Natural killer cell treated with Interleukin-12 subunit alpha and Interleukin-12 subunit beta and Interleukin-15 and Interleukin-18, amount 100 ng/mL, for 72 hours (primary cell): ENCODE measurements at places on chromosomes 11 and 22.

- no peak for DNase-seq
Observed at GRCh38 chr11:129853518-129854231, 38.0 kb downstream of the TMEM45B start.

DNA sequence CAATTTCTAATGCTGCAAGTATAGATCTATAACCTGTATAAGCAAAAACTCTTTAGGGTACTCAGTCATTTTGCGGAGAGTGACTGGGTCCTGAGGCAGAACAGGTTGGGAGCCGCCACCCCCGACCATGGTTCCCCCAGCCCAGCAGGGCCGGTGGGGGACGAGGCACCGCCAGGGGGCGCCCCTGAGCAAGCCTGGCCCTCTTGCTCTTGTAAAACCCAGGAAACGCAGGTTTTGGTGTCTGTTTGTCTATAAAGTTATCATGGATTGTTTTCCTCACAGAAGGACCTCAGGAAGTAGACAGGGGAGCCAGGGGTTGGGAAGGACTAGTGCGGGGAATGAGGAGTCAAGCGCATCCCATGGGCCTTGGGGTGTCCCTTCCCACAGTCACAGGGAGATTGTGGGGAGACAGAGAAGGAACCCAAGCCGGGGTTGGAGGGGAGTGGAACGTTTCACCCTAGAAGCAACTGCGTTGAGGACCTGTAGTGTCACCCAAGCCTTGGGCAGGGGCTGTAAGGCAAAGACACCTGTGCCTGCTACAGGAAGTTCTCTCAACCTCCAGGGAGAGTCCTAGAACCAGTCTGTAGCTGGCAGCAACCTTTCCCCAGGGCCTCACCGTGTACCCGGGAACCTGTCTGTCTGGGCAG is 26.4 kb downstream of the KCTD17 start:
- peak; percentile 83 for DNase-seq

DNA sequence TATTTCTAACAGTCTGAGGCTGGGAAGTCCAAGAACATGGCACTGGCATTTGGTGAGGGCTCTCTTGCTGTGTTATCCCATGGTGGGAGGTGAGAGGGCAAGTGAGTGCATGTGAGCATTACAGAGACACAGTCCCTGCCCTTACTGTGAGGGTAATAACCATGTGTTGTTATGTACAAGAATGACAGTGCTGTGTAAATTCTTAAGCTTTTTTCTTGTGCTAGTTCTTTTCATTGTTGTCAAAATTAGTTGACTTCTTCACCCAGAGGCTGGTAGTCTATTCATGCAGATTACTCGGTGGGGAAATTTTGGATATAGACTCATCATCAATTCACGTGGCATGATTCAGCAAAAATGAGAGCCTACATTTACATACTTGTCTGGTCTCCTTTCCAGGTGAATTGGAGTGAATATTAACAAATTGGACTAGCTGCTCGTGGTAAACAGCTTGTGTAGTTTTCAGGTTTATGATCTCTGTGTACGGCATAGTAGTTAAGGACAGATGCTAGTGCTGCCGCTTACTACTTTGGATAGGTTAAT is 49.3 kb downstream of the ATXN10 start:
- DNase-seq: no peak

- DNase-seq: no peak
Observed at GRCh38 chr11:83661491-83662350, 375.6 kb upstream of the CCDC90B start.

DNA sequence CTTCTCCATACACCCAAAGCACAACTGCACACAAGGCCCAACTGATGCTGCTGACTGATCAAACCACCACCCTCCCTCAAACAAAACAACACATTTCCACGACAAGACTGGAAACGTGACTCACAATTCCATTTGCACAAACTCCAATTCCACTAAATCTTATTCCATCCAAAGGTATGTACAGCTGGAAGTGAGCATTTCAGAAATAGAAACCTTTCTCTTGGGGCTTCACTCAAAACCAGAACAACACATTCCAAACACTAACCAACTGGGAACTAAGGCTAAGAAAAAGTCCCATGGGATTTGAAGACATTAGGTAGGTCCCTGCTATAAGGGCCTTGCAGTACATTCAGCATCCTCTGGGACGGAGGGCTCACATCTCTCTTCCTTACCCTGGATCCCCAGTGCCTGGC is 19.6 kb downstream of the MORC2 start:
- no peak for DNase-seq

DNA sequence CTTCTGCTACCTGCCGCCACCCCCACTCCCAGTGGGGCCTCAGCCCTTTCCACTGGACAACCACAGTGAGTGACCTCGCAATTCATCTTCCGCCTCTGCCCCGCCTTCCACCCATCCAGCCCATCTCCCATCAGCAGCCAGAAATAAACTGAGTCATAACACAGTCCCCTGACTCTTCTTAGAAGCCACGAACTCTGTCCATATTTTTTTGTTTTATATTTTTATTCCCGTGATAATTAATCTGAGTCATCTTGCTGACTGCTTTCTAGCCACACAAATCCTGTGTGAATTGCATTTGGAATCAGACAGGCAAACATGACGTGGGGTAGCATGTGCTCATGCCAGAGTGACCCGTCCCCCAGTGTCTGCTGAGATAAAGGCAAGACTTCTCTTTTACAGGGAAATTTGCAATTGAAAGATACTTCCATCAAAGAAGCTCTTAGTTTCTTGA is 7.0 kb downstream of the FADD start:
- DNase-seq: no peak

- no peak for DNase-seq
Observed at GRCh38 chr11:67372993-67373647, at the start of gene CLCF1. Gene CLCF1, minus strand, starts transcription at chr11:67373598. Its CDS starts 59 bp downstream, at chr11:67373539.

DNA sequence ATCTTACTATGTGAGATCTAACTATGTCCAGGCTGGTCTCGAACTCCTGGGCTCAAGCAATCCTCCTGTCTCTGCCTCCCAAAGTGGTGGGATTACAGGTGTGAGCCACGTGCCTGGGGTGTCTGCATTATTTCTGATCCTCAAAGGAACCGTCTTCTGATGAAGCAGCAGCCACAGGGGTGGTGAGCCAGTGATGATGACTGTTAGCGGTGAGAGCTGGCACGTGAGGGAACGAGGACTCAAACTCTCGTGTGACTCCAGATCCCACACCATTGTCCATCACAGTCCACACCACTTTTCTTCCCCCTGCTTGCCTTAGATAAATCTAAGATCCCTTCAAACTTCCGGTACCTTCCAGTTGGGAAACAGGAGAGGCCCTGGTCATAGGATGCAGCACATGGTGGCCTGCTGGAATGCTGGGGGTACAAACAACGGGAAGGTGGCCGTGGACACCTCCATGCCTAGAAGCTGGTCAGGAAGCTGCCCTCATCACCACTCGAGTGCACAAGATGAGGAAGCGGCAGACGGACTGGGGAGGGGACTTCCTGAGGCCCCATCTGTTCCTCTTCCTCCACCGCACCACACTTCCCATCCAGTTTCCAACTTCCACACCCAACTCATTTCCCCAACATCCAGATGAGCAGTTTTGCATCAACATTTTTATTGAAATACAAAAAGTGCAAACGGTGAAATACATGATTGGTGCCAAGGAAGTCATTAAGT is 23.8 kb downstream of the ARHGAP1 start:
- no peak for DNase-seq

DNA sequence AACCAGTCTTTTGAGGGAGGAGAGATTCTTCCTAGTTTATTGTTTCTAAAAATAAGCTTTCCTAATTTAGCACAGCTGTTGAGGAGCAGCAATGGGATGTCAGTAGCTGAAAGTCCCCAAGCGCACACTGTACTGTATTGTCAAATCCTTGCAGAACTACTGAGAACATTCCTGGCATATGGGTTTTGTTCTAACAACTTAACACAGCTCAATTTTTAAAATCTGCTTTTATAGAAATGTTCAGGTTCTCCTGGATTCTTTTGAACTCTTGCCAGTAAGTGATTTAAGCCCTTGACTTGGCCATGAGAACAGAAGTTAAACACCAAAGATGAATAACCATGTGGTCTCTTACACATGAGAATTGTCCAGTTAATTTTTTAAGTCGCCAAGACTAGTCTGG is 218.6 kb downstream of the FAT3 start:
- no peak for DNase-seq

DNA sequence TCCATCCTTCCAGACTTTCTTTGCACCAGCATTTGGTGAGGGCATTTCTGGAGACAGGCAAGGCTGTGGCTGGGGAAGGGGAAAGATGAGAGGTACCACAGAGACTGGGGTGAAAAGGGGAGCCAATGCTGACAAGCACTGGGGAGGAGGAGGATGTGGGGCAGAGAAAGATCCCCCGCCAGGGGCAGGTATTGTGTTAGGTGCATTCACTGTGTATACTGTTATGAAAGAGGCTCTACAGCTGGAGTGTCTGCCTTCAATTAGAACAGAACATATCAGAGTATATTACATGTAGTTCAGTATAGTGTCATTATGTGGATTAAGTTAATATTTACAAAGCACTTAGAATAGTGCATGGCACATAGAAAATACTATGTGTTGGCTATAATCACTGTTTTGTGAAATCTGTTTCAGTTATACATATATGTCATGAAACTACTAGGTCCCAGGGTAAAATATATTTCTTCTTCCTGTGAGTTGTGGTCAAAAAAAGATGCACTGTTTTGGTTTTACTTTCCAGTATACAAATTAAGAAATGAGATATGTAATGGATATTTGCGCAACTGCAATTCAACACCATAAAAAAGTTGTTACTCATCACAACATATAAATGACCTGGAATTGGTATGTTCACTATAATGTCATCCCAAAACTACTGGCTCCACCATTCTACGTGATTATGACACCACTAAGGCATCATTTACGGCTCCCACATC is 8.4 kb downstream of the MSANTD2 start:
- no peak for DNase-seq

DNA sequence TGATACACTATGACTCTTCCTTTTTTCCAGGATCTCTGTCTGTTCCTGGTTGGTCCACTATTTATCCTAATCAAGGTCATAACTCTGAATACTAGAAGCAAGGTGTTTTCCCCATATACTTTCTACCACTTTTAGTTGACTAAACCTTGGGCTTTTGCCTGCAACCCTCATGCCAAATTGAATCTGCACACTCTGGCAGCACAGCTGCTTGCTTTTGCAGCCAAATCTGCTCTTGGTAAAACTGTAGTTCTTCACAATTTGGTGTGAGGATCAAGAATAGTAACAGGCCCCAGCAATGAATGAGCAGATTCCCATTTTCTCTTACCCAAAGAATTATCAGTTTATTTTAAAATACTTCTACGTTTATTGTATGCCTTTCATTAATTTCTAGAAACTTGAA is 586.5 kb upstream of the CNTN5 start:
- no peak for DNase-seq

GRCh38 chr11:74522776-74523175 is 29.3 kb upstream of the LIPT2 start:
- no peak for DNase-seq

DNA sequence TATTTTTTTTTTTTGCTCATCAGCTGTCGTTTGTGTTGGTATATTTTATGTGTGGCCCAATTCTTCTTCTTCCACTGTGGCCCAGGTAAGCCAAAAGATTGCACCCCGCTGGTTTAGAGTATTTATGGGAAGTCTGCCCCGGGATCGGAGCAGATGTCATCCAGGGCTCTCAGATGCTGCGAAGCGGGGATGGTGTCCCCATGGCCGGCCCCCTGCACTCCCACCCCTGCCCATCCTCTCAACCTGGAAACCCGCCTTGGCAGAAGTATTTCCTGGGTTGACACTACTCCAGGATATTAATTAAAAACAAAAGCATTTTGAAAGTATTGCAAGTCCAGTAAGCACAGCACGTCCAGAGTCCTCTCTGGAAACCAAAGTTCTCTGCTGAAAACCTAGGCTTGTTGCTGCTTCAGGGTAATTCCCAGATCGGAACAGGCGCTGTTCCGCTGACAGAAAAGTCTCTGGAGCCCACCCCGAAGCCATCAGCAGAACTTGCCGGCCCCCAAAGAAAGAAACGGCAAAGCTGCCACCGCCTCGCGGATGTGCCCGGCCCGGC is 833 bp downstream of the SCUBE2 start:
- DNase-seq: no peak

DNA sequence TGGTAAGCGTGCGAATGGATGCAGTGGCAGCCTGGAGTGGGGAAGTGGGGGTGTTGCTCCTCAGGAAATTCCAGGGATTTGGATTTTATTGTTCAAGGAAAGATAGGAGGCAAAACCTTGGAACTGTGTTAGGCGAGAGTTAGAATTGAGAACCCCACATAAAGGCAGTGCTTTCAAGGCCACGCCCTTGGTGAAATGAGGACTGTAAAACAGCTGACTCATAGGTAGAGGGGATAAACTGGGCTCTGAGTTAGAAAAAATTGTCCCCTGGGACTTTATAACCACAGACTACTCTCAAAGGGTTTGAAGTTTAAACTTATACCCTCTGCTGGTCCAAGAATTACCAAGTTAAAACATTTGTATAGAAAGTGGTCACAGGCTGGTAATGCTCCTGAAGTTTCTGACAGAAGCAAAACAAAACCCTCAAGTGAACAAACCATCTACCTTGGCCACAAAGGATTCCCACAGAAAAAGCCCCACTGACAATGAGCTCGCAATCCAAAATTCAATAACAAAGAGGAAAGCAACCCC is 250.3 kb upstream of the TBCEL start:
- DNase-seq: no peak

- DNase-seq: no peak
Observed at GRCh38 chr11:60764879-60765278, 8.2 kb downstream of the MS4A15 start.

GRCh38 chr11:28964811-28965210 is 856.6 kb downstream of the METTL15 start:
- no peak for DNase-seq

GRCh38 chr11:88315981-88316441 is 21.5 kb downstream of the CTSC start:
- DNase-seq: no peak

GRCh38 chr11:114200351-114201133 is 95.7 kb upstream of the NNMT start:
- no peak for DNase-seq

- DNase-seq: peak; percentile 83
Observed at GRCh38 chr11:43920598-43921419, 21.6 kb upstream of the C11orf96 start.

GRCh38 chr22:46397514-46397913 is 62.0 kb downstream of the TRMU start:
- no peak for DNase-seq

DNA sequence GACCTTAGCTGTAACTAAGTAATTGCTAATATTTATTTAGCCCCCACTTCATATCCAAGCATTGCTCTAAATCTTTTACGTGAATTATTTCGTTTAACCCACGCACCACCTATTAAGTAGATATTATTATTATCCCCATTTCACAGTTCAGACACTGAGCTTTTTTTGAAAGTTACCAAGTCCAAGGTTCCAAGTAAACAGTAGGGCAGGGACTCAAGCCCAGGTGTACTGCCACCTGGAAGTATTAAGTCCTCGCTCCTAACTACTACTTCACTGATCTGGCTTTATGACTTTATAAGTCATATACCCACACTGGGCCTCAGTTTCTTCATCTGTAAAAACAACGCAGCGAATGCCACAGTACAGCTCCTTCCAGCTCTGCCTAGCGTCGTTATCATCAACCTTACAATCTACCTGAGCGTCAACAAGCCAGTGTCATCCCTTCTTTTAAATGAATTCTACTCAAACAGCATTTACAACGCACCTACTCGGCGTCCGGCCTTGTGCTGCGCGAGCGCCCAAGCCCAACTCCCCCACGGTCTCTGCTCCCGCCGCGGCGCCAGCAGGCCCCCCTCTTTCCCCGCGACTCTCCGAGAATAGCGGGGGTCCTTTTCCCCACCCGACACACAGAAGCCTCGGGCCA is 624 bp downstream of the TMEM41B start:
- no peak for DNase-seq

GRCh38 chr11:33761471-33761870 is 12.8 kb downstream of the FBXO3 start:
- DNase-seq: no peak
